Astrocyte (in vitro differentiated cells and primary cell): ENCODE measurements at places on chromosomes 3 and 15. TPM values are rescaled to one million over a fixed set of nuclear protein-coding genes. Genes with fewer than 3 reads are reported as not detected.

The MYZAP gene
- total RNA-seq = 0.41 TPM in 1 of 2 replicates, not detected in the other

The CTDSPL gene
- 32.9 and 37.9 TPM in 2 replicates for total RNA-seq

The DZIP1L gene
- 19.0 and 19.8 TPM in 2 replicates for total RNA-seq

DNA sequence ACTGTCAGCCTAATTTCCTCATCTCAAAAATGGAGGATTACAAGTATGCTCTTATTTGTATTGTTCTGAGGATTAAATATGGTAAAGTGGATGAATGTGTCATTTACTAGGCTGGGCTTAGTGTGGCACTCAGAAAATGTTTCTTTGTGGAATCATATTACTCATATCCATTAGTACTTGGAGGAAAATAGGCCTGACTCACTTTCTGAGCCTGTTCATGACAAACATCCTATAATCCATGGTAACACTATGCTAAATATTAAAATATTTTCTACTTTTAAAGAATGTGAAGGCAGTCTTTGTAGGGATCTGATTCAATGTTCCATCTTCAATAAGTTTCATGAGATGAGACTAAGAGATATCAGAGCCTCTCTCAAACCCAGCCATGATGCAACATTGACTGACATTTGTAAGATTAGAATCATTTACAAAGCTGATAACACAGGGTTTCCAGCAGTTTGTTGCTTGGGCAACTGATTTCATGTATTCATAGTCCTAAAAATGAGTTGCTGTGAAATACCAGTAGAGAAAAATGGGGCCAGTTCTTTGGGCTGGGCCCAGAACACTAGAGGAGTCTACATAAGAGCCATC is 1048.5 kb downstream of the NTRK3 start:
- H3K36me3 ChIP-seq = no peaks in the 10 kb centered on the region
- peaks cover 6% of the 10 kb centered on the region for H3K4me1 ChIP-seq
- H3K4me3 ChIP-seq = no peak overlapping the region
- peak; percentile 86 for DNase-seq

GRCh38 chr3:43468133-43468532 is 153.7 kb downstream of the ANO10 start:
- H3K36me3 ChIP-seq = no peaks in the 10 kb centered on the region
- H3K27me3 ChIP-seq = no peaks in the 10 kb centered on the region
- H3K27ac ChIP-seq = no peak overlapping the region
- no peaks in the 10 kb centered on the region for H3K4me1 ChIP-seq

DNA sequence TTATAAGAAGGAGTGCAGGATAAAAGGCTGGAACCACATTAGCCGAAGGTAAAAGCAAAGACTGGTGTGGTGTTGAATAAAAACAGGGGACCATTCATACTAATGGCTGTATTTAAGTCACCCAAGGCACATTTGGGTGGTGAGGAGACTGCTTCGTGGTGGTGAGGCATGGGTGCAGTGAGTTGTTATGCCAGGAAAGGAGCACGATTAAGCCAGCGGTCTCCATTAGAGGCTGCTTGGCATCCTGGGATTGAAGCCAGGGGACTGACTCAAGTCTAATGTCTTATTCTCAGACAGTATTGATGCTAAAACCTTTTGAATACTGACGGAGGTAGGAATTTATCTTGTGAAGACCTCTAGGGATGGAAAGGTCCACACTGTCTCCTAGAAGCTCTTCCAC is 21.9 kb downstream of the FEM1B start:
- H3K4me1 ChIP-seq = no peaks in the 10 kb centered on the region
- H3K27ac ChIP-seq = no peak overlapping the region
- H3K27me3 ChIP-seq = no peaks in the 10 kb centered on the region
- no peak overlapping the region for H3K4me3 ChIP-seq
- H3K36me3 ChIP-seq = peaks cover 17% of the 10 kb centered on the region

DNA sequence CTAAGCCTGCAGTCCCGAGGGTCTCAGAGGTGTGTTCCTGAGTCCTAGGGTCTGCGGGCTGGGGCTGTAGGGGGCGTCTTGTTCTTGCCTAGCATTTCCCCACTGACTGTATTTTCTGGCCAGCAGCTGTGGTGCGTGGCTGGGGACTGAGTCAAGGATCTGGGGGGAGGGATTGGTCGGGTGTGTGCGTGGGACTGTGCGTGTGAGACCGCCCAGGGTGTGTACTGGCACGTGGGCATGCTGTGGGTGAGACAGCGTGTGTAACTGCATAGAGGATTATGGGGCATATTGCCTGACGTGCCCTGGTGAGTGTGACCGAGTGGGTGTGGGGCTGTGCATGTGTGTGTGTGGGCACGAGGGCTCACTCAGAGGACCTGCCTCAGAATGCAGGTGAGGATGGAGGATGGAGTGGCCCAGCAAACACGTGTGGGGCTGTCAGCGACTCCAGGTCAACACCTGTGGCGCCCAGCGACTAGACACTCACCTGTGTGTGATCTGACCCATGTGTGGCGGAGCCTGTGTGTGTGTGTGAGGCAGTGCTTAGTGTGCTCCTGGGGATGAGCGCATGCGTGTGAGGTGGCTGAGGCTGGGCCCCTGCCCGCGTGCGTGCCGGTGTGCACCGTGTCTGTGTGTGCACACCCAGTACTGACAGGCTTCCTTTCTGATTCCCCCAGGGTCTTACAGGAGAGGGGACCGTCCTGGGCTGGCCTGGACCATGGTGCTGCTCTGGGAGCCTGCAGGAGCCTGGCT is 20.9 kb downstream of the FBLN2 start:
- DNase-seq = no peak
- H3K27me3 ChIP-seq = no peaks in the 10 kb centered on the region
- no peak overlapping the region for H3K27ac ChIP-seq

- no peak for DNase-seq
- H3K4me1 ChIP-seq = no peaks in the 10 kb centered on the region
- H3K4me3 ChIP-seq = no peak overlapping the region
- H3K27ac ChIP-seq = no peak overlapping the region
These were observed 922.9 kb downstream of the SI start for GRCh38 chr3:164155400-164155799.

- no peak for DNase-seq
- no peak overlapping the region for H3K4me3 ChIP-seq
- no peaks in the 10 kb centered on the region for H3K27me3 ChIP-seq
- H3K27ac ChIP-seq = no peak overlapping the region
- no peaks in the 10 kb centered on the region for H3K4me1 ChIP-seq
These were observed 7.3 kb upstream of the TRNT1 start for GRCh38 chr3:3119393-3119851.

DNA sequence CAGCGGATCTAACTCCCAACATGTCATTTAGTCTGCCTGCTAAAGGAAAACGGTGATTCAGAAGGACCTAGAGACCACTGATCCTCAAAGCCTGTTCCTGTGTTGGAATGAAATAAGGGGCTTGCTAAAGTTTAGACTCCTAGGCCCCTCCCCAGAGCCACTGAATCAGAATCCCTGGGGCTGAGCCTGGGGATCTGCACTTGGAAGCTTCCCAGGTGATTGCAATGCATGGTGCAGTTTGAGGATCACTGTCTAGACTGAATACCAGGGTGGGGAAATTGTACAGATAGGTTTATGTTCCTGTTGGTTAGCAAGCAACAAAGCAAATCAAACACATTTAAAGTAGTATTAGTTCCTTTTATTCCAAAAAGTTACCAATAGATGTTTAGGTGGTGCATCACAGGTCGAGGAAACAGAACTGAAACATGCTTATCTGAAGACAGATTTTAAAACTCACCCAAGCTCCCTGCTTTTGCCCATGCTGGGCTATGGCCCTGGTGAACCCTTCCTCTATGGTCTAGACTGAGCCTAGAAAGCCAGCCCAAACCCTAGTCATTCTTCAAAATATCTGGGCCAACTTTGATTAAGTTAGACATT is 29.6 kb upstream of the SPTBN5 start:
- no peak overlapping the region for H3K27ac ChIP-seq
- DNase-seq = peak; percentile 40
- no peak overlapping the region for H3K4me3 ChIP-seq
- peaks cover 12% of the 10 kb centered on the region for H3K36me3 ChIP-seq
- no peaks in the 10 kb centered on the region for H3K27me3 ChIP-seq

DNA sequence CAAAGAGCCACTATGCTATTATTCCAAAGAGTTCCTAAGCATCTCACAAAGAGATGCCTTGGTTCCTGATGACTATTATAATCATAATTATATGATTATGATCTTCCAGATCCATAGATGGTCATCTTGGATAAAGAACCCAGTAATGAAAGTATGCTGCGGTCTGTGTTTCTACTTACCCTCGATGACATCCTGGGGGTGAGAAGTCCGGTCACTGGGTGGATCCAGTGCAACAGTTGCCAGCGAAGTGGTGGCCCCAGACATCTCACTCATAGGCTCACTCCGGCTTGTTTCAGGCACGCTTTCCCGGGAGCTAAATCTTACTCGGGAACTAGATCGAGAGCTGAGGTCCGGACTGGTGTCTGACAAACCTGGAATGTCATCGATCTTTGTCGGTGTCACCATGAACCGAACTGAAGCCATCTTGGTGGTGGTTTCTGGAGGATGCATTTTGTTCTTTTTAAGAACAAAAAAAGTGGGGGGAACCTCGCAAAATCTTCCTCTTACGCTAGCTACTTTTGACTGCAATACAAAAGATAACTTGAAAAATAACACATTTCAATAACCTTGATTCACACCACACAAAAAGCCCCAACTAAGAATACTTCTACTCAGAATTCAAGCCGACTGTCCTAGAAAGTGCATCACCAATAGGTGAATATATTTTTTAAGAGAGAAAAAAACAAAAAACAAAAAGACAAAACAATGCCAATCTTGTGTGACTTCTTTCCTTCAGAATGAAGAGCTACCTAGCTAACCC is 1.2 kb downstream of the SLC12A6 start:
- peak overlapping the region; percentile 77 for H3K4me3 ChIP-seq
- H3K27ac ChIP-seq = no peak overlapping the region
- DNase-seq = no peak
- peaks cover 12% of the 10 kb centered on the region for H3K4me1 ChIP-seq
- H3K27me3 ChIP-seq = no peaks in the 10 kb centered on the region

DNA sequence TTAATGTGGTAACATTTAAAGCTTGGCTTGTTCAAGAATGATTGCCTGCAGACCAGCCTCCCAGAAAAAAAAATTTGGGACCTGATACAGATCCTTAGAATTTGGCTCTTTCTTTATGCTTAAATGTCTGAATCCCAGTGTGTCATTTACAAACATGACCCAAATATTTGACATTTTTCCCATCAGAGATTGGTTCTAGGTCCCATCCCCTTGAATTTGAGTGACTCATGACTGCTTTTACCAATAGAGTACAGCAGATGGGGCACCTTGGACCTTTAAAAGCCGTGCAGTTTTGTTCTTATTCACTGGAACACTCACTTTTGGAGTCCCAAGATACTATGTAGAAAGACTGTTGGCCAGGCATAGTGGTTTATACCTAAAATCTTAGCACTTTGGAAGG is 231.6 kb downstream of the ZIC1 start:
- H3K27ac ChIP-seq = no peak overlapping the region
- H3K4me1 ChIP-seq = no peaks in the 10 kb centered on the region
- H3K27me3 ChIP-seq = no peaks in the 10 kb centered on the region
- H3K4me3 ChIP-seq = no peak overlapping the region

DNA sequence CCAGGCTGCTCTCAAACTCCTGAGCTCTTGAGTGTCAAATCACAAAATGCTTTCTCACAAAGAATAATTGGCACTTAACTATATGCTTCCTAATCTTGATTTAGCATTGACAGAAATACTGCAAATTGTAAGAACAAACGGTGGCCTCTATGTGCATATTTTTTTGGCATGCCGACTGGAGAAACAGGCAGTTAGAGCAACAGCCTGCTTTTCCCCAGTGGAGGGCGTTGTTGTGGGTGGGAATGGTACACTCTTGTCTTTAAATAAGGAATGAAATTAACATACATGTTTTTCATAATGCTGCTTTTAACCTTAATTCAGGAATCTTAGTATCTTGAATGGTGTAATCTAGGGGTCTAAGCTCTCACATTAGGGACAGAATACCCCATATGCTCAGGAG is 31.1 kb upstream of the SV2B start:
- H3K4me1 ChIP-seq = no peaks in the 10 kb centered on the region
- no peak overlapping the region for H3K4me3 ChIP-seq
- H3K27ac ChIP-seq = no peak overlapping the region
- DNase-seq = no peak
- no peaks in the 10 kb centered on the region for H3K36me3 ChIP-seq
- H3K27me3 ChIP-seq = no peaks in the 10 kb centered on the region

- peaks cover 5% of the 10 kb centered on the region for H3K27me3 ChIP-seq
- DNase-seq = no peak
- H3K4me1 ChIP-seq = peaks cover 18% of the 10 kb centered on the region
- no peak overlapping the region for H3K27ac ChIP-seq
These were observed 4.3 kb upstream of the NPTN start for GRCh38 chr15:73637527-73637926.

DNA sequence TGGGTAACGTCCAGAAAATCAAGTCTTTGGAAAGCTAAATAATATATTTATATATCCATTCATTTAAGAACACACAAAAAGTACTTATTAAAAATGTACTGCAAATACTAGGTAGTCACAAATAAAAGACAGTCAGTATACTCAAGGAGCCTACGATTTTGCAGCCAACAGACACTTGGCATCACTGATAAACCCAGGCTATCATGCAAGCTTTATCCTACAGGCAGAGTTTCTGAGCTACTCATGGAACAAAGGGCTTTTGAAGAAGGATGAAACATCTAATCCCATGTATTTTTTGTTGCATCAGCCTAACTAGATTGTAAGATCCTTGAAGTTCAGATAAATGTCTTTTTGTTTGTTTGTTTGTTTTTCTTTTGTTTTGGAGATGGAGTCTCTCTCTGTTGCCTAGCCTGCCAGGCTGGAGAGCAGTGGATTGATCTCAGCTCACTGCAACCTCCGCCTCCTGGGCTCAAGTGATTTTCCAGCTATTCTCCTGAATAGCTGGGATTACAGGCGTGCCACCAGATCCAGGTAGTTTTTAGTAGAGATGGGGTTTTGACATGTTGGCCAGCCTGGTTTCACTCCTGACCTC is 319.4 kb upstream of the MDFIC2 start:
- H3K4me3 ChIP-seq = no peak overlapping the region
- H3K4me1 ChIP-seq = no peaks in the 10 kb centered on the region
- no peaks in the 10 kb centered on the region for H3K27me3 ChIP-seq
- no peaks in the 10 kb centered on the region for H3K36me3 ChIP-seq

DNA sequence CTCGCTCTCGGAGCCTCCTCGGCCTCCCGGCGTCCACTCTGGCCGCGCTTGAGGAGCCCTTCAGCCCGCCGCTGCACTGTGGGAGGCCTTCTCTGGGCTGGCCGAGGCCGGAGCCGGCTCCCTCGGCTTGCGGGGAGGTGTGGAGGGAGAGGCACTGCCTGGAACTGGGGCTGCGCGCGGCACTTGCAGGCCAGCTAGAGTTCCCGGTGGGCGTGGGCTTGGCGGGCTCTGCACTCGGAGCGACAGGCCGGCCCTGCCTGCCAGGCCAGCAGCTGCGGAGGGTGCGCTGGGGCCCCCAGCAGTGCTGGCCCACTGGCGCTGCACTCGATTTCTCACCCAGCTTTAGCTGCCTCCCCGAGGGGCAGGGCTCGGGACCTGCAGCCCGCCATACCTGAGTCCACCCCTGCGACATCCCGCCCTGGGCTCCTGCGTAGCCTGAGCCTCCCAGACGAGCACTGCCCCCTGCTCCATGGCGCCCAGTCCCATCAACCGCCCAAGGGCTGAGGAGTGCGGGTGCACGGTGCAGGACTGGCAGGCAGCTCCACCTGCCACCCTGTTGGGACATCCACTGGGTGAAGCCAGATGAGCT is 765.0 kb downstream of the IGSF11 start:
- H3K4me1 ChIP-seq = no peaks in the 10 kb centered on the region
- H3K36me3 ChIP-seq = no peaks in the 10 kb centered on the region
- H3K4me3 ChIP-seq = no peak overlapping the region
- no peak overlapping the region for H3K27ac ChIP-seq
